ENCODE measurements at places on chromosomes 13 and 19.

DNA sequence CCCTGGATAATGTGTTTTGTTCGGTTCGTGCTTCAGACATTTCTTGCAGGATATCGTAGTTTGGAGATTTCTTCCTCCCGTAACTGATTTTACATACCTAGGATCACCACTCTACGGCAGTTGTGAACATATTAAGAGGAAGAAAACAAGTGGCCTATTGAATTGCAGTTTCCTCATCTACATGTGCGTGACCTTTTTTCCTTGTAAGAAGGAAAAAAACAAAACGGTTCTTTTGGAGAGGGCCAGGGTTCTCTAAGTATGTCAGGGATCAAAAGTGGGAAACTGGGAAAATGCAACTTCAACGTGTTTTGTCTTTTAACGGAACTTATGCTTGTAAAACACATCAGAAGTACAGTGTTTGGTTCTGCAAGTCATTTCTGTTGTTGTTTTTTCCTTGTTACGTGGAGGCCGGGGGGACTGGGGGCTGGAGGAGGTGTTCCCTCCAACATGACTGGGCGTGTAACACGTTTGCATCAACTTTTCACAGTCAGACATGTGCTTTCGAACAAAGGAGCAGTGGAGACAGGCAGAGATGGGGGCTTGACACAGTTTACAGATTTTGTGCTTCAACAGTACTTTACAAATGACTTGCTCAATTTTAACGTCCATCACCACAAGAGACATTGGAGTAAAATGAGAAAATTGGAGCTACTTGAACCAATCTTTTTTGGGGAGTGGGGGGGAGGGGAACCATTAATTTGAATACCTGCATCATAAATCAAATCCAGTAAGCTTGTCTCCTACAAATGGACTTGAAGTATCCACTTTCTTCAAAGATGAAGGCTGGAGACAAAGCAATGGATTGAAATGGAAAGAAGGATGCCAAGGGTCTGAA is 3.8 kb downstream of the ZC3H4 start:
- no peak for DNase-seq

DNA sequence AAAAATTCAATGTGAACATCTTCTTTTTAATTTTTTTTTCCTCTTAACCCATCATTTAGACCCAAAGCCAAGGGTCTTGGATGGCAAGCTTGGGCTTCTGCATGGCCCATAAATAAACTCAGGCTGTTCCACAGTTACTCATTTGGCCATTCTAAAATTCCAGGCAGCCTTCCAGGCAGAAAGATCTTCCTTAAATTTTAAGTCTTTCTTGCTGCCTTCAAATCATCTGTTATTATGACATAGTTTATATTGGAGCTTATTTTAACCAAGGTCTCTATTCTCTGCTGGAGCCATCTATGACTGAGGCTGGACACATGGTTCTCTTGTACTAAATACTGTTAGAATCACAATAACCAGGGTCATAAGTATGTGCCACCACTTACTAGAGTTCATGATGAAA is 317.3 kb upstream of the MAB21L1 start:
- no peak for DNase-seq

DNA sequence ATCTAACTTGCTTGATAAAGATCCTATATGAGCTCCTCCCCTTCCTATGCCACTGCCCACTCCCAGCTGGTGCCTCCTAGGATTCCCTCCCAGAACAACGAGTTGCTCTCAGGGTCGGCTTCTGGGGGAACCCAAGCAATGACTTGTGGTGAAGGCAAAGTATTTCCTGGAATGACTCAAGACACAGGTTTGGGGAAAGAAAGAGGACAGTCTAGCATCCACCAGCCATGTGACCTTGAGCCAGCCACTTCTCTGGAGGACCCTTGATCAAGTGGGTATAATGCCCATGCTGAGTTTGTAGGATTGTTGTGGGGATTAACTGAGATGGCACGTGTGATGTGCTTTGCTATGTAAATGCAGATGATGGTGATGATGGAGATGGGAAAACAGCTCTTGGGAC is 33.0 kb downstream of the MBD3L2B start:
- DNase-seq, result no peak

- DNase-seq, result no peak
Observed at GRCh38 chr13:32200741-32201140, 114.4 kb downstream of the ZAR1L start.

DNA sequence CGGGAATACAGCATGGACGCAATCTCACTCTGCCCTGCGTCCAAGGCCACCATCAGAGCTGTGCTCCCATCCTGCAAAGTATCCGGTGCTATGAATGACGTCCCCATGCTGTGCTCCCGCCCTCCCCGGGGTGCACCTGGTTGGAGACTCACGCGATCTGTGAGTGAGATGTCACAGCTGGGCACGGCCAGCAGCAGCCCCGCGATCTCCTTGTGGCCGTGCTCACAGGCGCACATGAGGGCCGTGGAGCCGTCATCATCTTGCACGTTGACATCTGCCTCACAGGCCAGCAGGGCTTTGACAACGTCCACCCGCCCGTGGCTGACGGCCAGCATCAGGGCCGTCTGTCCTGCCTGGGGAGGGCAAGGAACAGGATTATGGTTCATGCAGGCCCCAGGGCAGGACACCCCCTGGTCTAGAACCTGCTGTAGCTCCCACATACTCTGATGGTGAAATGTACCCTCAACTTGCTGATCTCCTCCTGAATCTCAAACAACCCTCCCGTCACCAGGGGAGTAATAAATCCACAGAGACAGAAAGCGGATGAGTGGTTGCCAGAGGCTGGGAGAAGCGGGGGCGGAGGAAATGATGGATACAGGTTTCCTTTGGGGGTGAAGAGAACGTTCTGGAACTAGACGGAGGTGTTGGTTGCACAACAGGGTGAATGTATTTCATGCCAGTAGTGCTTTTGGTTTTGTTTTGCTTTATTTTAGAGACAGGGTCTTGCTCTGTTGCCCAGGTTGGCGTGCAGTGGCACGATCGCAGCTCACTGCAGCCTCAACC is 14.5 kb upstream of the SPC24 start:
- DNase-seq, result no peak

DNA sequence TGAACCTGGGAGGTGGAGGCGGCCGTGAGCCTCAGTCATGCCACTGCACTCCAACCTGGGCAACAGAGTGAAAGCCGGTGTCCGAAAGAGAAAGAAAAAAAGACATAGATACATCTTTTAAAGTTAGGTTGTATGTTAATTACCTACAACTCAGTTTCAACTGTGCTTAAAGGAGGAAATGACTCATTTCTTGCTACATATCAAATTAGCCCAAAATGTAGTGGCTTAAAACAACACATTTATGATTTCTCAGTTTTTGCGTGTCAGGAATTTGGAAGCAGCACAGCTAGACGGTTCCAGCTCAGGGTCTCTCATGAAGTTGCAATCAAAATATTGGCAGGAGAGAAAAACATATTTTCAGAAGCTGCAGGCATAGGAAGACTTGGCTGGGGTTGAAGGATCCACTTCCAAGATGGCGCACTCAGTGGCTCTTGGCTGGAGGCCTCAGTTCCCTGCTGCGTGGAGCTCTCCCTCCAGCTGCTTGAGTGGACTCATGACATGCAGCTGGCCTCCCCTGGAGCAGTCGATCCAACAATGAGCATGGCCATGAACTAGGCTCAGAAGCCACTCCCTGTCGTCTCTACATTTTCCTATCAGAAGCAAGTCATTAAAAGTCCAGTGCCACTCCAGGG is 7.1 kb downstream of the LDLR start:
- DNase-seq, result no peak

- no peak for DNase-seq
Observed at GRCh38 chr13:98471934-98472333, 105.0 kb downstream of the STK24 start.

GRCh38 chr13:70432276-70432805 is 324.1 kb upstream of the KLHL1 start:
- DNase-seq, result no peak

GRCh38 chr19:17156947-17157302 is 58.2 kb upstream of the USE1 start:
- no peak for DNase-seq

DNA sequence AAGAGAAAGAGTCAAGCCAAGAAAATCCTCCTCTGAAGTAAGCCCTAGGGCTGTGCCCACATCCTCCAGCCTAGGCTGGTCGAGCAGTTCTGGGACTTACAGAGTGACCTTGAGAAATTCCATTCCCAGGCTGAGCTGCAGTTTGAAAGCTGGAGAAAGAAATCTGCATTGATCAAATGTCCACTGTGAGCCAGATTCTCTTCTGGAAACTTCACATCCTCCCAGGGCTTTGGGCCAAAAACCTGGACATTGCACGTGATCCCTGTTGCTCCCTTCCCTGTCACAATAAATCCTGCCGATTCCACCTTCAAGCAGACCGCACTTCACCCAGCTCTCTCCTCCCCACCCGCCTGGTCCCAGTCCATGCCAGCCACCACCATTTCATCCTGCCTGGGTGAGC is 15.7 kb downstream of the TMEM143 start:
- no peak for DNase-seq

- no peak for DNase-seq
Observed at GRCh38 chr19:5667751-5668271, 12.5 kb downstream of the MICOS13 start.

DNA sequence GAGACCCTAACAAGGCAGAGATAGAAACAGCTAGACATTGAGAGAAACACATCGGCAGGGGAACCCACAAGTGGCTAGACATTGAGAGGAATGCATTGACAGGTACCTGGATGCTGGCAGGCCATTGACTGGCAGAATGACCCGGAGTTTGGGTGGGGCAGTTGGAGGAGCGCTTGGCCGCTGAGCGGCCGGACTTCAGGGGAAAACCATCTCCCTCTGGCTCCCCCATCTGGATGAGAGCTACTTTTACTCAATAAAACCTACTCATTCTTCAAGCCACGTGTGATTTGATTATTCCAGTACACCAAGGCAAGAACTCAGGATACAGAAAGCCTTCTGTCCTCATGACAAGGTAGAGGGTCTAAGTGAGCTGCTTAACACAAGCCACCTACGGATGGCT is 473.4 kb downstream of the SLITRK5 start:
- DNase-seq, result no peak

DNA sequence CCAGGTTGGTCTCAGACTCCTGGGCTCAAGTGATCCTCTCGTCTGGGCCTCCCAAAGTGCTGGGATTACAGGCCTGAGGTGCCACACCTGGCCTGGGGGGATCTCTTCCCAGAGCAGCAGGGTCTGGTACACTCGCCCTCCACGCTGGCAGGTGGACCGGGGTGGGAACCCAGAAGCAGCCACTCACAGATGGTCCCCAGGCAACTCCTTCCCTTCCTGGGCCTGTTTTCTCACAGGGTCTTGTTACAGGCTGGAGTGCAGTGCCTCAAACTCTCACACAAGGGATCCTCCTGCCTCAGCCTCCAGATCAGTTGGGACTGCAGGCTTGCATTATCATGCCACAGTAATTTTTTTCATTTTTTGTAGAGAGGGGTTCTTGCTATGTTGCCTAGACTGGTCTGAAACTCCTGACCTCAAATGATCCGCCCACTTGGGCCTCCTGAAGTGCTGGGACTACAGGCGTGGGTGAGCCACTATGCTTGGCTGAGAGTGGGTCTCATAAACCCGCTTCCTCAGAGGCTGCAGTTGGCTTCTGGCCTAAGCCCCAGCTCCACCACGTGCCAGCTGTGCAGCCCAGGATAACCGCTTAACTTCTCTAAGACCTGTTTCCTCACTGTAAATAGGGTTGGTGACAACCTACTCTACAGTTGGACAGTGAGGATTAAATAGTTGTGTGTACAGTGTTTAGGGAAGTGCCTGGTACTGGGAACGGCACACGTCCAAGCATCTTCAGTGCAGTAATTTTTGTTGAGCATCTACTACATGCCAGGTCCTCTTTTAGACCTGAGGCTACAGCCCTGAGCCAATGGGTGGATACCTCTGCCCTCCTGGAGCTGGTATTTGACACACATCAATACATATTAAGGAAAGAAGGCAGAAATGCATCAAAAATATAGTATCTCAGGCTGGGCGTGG is 871 bp upstream of the CCER2 start:
- no peak for DNase-seq

- no peak for DNase-seq
Observed at GRCh38 chr19:40872209-40872608, 9.8 kb downstream of the CYP2A7 start.

GRCh38 chr13:37074703-37075102 is 15.2 kb upstream of the SUPT20H start:
- DNase-seq, result peak; percentile 29
